ENCODE measurements at places on chromosomes 3 and 15. TPM values are rescaled to one million over a fixed set of nuclear protein-coding genes. Genes with fewer than 3 reads are reported as not detected.

- H3K27ac ChIP-seq, result no peak overlapping the region
- no peaks in the 10 kb centered on the region for H3K27me3 ChIP-seq
- H3K36me3 ChIP-seq, result no peaks in the 10 kb centered on the region
- H3K4me3 ChIP-seq, result no peak overlapping the region
- no peaks in the 10 kb centered on the region for H3K4me1 ChIP-seq
- no peak for DNase-seq
Measured at GRCh38 chr15:65956307-65956706, 87.0 kb downstream of the RAB11A start.

DNA sequence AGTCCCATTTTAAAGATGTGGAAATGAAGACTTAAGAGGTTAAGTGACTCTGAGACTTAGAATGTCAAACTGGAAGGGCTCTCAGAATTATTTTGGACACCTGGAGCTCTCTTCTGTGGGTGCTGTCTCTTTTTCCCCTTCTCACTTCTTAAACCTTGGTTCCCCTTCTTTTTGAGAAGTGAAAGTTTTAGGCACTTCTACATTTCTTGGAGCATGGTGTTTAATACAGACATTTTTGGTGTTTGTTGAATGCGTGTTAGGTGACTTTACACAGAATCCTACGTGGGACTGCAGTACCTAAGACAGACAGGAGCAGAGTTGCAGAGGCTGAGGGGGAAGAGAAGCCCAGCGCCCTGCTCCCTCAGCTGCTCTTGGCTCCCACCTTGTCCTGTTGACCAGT, 133.3 kb downstream of the MDFIC2 start:
- no peaks in the 10 kb centered on the region for H3K36me3 ChIP-seq
- H3K27ac ChIP-seq, result no peak overlapping the region
- H3K4me1 ChIP-seq, result no peaks in the 10 kb centered on the region

GRCh38 chr15:48332642-48333034, 1.4 kb downstream of the DUT start:
- no peaks in the 10 kb centered on the region for H3K27me3 ChIP-seq
- H3K4me1 ChIP-seq, result peaks cover 21% of the 10 kb centered on the region
- peaks cover 7% of the 10 kb centered on the region for H3K36me3 ChIP-seq
- H3K27ac ChIP-seq, result no peak overlapping the region
- DNase-seq, result no peak

DNA sequence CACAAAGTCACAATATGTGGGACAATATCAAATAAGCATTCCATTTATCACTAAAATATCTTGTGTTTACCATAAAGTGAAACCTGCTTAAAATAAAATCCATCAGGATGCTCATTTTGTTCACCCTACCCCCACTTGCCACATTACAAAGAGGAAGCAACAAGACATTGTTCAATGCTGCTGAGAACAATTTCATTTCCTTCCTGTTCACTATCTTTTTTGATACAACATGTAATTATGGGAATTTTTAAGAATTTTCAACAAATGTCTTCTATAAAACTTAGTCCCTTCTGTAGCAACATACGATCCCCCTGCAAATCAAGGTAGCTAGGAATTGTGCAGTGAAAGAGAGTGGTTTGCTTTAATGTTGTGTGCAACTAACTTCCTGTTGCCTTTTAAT, 34.9 kb upstream of the GPR160 start:
- no peak overlapping the region for H3K27ac ChIP-seq
- DNase-seq, result no peak
- H3K36me3 ChIP-seq, result no peaks in the 10 kb centered on the region
- H3K4me1 ChIP-seq, result no peaks in the 10 kb centered on the region
- no peaks in the 10 kb centered on the region for H3K27me3 ChIP-seq
- H3K4me3 ChIP-seq, result no peak overlapping the region

GRCh38 chr3:140219923-140220452, 285.0 kb downstream of the CLSTN2 start:
- H3K36me3 ChIP-seq, result no peaks in the 10 kb centered on the region
- no peak overlapping the region for H3K4me3 ChIP-seq
- no peak for DNase-seq
- H3K27ac ChIP-seq, result no peak overlapping the region
- H3K27me3 ChIP-seq, result no peaks in the 10 kb centered on the region
- no peaks in the 10 kb centered on the region for H3K4me1 ChIP-seq

MAPK6 gene
- total RNA-seq, result 69.4 TPM

SLC27A2 gene
- total RNA-seq, result 38.3 TPM

MYEF2 gene
- total RNA-seq, result 21.6 TPM

GRIP2 gene
- total RNA-seq, result 0.40 TPM

LIPH gene
- 68.5 TPM for total RNA-seq
